ENCODE measurements at places on chromosomes 2 and 18.

- no peak for DNase-seq
Measured at GRCh38 chr2:189104934-189105333, 74.6 kb downstream of the COL5A2 start.

- no peak for DNase-seq
Measured at GRCh38 chr18:25621144-25621543, 269.2 kb upstream of the ZNF521 start.

- DNase-seq = no peak
Measured at GRCh38 chr2:176105078-176105729, 1.9 kb upstream of the HOXD11 start.

DNA sequence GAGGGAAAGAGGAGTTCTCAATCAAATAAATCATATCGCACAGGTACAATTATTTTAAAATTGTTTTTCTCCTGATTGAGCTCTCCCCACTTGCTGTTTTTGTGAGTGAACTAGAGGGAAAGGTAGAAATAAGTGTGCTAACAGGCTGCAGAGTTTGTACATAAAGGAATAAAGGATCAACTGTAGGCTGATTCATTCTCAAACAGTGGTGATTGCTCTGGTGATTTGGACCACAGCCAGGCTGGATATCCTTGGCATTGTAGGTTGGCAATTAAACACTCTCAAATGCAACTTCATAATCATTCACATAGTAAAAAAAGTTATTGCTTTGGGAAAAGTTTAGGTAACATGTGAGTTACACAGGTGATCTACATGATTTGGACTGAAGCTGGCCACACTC lies 29.8 kb downstream of the LRP1B start:
- no peak for DNase-seq

- DNase-seq = no peak
Measured at GRCh38 chr18:79257480-79257879, 138.2 kb upstream of the NFATC1 start.

Measured in keratinocyte (primary cell).